ENCODE measurements at places on chromosomes 3 and 15.

- no peak for DNase-seq
Observed at GRCh38 chr15:68405378-68406250, 26.3 kb downstream of the ITGA11 start.

DNA sequence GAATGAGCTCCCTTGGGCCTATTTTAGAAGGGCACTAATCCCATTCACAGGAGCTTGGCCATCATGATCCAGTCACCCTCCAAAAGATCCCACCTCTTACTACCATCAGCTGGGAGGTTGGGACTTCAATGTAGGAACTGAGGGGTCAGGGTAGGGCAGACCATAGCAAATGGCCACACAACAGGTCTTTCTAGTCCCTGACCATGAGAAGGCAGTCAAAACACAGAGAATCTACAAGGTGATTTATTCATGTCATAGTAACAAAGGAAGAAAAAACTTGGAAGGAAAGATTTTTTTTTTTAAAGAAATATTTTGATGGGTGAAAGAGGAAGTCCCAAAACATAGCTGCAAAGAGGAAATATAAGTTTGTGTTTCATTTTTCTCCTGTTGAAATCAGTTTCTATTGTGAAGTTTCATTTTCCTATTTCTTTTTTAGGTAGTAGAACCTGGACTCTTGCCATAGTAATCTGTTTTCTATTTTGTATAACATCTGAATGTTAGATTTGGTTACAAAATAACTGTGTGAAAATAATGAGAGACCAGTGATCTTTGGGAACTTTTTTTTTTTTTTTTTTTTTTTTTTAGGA lies 23.5 kb upstream of the TNFSF10 start:
- DNase-seq, result no peak

DNA sequence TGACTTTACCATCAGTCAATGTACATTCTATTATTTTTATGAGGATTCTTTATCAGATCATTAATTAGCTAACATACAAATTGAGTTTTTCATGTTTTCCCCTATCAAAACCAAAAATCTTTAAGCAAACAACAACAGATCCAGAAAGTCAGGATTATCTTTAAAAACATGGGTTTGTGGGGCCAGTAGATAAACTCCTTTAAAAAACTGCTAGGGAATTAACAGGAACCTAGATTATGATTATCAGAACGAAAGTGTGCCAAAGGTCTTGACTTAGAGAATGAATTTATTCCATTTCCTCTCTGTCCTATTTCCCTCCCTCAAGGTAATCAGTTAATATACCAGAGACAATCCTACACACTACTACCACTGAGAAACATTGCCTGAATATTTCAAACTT lies 13.2 kb upstream of the CCDC13 start:
- no peak for DNase-seq

DNA sequence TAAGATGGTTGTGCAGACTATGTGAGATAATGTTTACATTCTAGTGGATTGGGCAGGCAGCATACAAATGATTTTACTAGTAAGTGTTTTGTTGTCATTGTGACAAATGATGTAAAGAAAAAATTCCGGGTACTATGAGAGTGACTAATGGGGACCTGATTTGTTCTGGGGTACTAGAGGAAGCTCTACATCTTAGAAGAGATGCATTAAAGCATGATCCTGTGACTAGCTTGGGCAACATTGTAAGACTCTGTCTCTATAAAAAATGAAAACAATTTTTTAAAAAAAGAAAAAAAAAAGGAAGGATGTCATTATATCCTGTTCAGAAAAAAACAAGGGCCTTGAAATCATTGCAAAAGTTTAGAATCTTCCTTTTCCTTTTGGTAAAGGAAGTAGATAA lies 58.1 kb upstream of the MYRIP start:
- DNase-seq, result no peak

DNA sequence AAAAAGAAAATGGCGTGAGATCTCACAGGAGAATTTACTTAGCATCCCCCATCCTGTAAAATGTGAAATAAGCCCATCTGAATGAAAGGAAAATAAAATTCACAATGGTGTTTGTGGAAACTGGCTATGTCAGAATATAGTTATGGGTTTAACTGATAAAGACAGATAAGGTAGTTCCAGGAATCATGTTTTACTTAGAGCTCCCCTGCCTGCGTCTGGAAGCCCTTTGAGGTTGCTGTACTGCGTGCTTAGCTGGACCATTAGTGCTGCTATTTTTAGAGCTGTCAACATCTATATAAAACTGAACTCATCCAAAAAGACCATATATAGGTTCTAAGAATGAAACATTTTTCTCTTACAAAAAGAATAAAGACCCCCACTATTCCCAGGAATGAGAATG lies 130.8 kb downstream of the LSAMP start:
- no peak for DNase-seq

- no peak for DNase-seq
Observed at GRCh38 chr15:66646308-66646707, 55.7 kb upstream of the SMAD6 start.

DNA sequence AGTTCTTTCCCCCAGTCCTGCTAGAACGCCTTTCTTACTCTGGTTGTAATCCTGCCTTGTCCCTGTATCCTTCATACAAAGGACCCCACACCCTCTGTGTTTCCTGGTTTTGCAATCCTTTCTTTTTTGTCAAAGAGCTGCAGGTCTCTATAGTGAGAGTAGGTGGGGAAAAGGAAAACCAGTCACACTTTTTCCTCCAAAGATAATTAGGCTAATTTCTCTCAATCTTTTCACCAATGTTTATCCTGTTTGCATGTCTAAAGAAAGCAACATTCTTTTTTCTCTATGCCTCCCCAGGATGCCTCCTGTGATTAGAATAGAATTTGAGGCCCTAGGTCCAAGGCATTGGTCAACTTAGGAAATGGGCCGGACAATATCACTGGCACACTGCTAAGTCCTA lies 25.4 kb downstream of the SEMA6D start:
- no peak for DNase-seq

GRCh38 chr3:11919390-11919789 lies 72.7 kb upstream of the TAMM41 start:
- no peak for DNase-seq

GRCh38 chr3:64063983-64064438 lies 40.7 kb upstream of the PSMD6 start:
- DNase-seq, result no peak

DNA sequence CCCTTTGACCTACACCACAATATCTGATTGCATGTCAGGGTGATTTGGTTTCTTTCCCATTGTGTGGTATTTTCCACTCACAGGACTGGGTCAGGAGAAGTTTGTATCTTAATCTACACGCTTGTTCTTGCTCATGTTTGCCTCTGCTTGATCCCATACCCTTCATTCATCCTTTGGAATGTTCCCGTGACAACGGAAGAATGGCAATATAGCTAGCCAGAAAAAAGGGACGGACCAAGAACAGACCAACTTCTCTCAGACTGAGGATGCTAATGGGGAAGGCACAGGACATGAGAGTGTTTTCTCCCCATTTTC lies 7.8 kb upstream of the THSD4 start:
- no peak for DNase-seq

GRCh38 chr3:57068437-57069089 lies 8.1 kb downstream of the SPATA12 start:
- DNase-seq, result no peak

DNA sequence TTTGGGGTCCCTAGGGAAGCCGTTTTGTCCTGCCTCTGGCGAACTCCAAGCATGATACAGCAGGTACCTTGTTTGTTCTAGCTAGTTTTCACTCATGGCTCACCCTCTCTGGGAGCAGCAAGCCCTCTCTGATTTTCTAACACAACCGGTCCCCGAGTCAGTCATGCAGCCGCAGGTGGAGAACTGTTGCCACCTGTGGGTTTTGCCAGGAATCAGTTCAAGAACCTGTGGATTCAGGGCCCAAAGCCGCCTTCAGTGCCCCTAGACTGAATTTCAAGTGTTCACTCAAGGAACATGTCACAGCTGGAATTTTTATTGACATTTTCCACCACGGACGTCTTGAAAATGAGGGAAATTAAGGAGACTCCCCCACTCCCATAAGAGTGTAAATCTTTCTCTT lies 13.3 kb upstream of the LRRK1 start:
- no peak for DNase-seq

DNA sequence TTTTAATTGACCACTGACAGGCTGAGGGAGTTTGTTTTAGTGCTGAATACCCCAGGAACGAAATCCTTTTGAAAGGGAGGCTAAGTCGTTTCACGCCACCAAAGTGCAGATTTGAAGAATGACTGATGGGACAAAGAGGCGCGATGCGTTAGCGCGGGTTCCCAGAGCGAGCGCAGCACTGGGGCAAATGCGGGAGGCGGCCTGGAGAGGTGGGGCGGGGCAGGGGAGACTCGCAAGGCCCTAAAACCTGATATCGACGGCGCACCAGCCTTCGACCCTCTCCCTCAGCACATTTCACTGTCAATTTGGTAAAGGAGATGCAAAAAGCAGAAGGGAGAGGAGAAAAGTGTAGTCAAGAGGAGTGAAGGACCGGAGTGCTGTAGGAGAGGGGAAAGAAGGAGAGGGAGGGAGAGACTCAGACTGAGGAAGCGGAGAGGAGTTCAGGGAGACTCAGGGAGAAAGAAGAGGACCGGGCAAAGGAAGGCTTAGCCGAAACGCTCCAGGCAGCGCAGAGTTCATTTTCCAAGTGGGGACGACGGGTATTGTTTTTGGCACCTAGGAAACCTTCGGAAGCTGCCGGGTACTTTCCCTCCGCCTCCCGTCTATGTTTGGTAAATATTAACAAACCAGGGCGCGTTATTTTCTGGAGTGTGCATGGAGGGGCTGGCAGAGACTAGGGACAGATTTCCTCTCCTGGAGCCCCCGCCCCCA lies 3.8 kb upstream of the FOXB1 start:
- DNase-seq, result no peak

DNA sequence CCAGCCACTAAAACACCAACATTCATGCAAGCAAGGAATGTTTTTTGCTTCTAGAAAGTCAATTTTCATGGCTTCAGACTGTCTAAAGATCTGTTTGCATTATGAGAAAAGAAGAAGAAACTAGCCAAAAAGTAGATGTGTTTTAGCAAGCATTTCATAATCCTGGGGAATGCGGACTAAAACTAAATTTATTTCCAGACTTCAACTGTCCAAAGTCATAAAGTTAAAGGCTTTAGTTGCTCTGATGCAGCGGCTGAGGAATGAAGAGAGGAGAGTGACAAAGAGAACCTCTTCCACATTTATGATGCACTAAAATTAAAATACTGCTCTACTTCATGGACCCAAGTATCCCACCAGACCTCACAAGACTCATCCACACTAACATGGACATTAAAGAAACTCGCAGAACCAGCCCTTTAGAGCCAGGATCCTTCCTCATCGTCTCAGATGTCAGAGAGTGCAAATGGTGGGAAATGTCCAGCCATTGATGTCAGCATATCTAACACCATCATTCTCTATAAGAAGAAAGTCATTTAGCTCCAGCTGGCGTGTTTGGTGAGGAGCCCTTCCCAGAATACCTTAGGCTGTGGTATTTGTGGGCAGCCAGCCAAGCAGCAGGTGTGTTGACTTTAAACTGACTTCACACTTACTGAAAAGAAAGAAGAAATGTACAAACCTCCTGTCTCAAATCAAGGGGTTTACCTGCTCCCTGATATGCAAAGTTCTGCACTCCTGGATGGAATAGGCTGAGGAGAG lies 17.4 kb downstream of the FYCO1 start:
- no peak for DNase-seq

- DNase-seq, result no peak
Observed at GRCh38 chr15:85312929-85313331, 67.5 kb upstream of the AKAP13 start.

GRCh38 chr3:10928407-10928960 lies 64.1 kb upstream of the SLC6A1 start:
- no peak for DNase-seq
